ENCODE measurements at places on chromosomes 13 and 19. TPM values are rescaled to one million over a fixed set of nuclear protein-coding genes. Genes with fewer than 3 reads are reported as not detected.

The POLD1 gene
- total RNA-seq = 122 TPM

The F2RL3 gene
- 0.10 TPM for total RNA-seq

The OVOL3 gene
- not detected for total RNA-seq

The VSTM2B gene
- total RNA-seq = not detected

The DENND1C gene
- total RNA-seq = 0.54 TPM

The IGFL1 gene
- total RNA-seq = not detected

The TEX101 gene
- not detected for total RNA-seq

The KRTDAP gene
- 0.74 TPM for total RNA-seq

The UGGT2 gene
- total RNA-seq = 27.1 TPM

- H3K27me3 ChIP-seq = no peaks in the 10 kb centered on the region
- H3K36me3 ChIP-seq = peaks cover 4% of the 10 kb centered on the region
- H3K4me3 ChIP-seq = no peak overlapping the region
- DNase-seq = no peak
- peaks cover 6% of the 10 kb centered on the region for H3K4me1 ChIP-seq
- no peak overlapping the region for H3K27ac ChIP-seq
Observed at GRCh38 chr19:49887665-49888509, 8.8 kb downstream of the IL4I1 start.

DNA sequence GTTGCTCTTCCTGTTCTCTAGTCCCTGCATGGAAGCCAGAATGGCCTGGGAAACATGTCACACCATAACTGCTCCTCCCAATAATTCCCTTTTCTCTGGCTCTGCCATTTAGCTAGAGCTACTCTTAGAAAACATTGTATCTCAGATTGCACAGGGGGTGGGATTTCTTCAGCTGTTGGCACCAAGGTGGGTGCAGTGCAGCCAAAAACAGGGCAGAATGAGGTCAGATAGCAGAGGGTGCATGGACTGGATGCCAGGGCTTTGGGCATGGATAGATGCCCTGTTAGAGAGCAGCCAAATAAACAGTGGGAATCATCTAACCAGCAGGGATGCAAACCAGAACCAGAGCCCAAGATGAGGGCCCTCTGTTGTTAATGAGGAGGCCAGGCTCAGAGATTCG, 4.9 kb upstream of the AMER2 start:
- H3K27ac ChIP-seq = no peak overlapping the region
- peaks cover 19% of the 10 kb centered on the region for H3K27me3 ChIP-seq
- no peak overlapping the region for H3K4me3 ChIP-seq
- H3K36me3 ChIP-seq = no peaks in the 10 kb centered on the region
- H3K4me1 ChIP-seq = no peaks in the 10 kb centered on the region
- no peak for DNase-seq

- no peaks in the 10 kb centered on the region for H3K27me3 ChIP-seq
- H3K27ac ChIP-seq = no peak overlapping the region
- H3K4me3 ChIP-seq = no peak overlapping the region
- no peak for DNase-seq
Observed at GRCh38 chr19:28322945-28323344, 890.0 kb downstream of the UQCRFS1 start.

DNA sequence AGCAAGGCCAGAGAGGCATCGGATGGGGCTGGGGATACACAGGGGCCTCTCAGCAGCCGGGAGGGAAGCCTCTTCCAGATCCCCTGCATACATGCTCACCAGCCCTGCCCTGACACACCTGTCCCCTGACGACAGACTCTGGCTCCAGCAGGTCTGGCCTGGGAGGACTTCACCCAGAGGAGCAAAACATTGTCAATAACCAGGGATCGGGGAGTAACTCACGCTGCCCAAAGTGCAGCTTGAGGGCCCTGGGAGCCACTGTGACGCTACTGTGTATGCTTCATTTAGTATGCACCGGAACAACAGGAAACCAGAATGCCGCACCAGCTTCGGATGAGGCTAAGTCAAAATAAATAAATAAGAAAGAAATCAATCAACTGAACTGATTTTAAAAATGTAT, 12.4 kb upstream of the CD22 start:
- H3K36me3 ChIP-seq = no peaks in the 10 kb centered on the region
- H3K27ac ChIP-seq = no peak overlapping the region
- H3K4me3 ChIP-seq = no peak overlapping the region
- peaks cover 48% of the 10 kb centered on the region for H3K4me1 ChIP-seq

GRCh38 chr13:102773441-102774213, at the start of gene TEX30:
Gene TEX30 (minus strand): TSS chr13:102773786. CDS start chr13:102770026, 3,760 bp downstream.
- peak within 1 kb of the TSS; percentile 57 for H3K4me3 ChIP-seq
- H3K36me3 ChIP-seq = 0 out of 2 replicates have a peak, but pooled peaks cover 3% of the 10 kb centered on the region
- H3K27me3 ChIP-seq = no peaks in the 10 kb centered on the region
- peak; percentile 40 for DNase-seq

DNA sequence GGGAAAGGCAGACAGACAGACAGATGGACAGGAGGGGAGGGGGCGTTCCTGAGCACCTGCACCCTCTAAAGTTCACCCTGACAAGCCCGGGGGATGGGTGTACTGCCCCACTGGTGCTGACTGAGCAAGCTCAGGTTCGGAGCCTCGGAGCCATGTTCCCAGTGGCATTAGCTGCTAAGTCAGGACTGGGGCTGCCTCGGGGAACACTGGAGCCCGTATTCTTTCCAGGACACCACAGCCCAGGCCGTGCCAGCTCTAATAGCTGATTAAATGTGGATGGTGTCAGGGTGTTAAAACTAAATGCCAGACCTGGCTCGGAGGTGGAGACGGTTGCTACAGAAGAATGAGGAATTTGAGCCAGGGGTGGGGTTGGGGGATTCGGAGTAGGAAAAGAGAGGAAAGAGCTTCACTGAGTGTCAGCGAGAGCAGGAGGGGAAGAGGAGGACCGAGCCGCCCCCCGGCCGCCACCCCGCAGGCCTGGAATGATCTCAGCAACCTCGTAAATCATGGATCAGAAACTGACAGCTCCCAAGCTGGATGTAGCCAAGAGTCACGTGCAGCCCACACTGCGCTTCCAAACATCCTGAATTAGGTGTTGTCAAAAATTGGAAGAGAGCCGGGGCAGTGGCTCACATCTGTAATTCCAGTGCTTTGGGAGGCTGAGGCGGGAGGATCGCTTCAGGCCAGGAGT, 10.4 kb downstream of the MAP2K2 start:
- H3K4me3 ChIP-seq = no peak overlapping the region
- H3K4me1 ChIP-seq = no peaks in the 10 kb centered on the region
- no peak for DNase-seq
- peaks cover 22% of the 10 kb centered on the region for H3K36me3 ChIP-seq
- no peaks in the 10 kb centered on the region for H3K27me3 ChIP-seq

GRCh38 chr13:33932769-33933406, 114.9 kb downstream of the RFC3 start:
- no peak for DNase-seq
- no peaks in the 10 kb centered on the region for H3K36me3 ChIP-seq
- no peak overlapping the region for H3K4me3 ChIP-seq
- H3K4me1 ChIP-seq = peaks cover 6% of the 10 kb centered on the region

- no peak for DNase-seq
- H3K27me3 ChIP-seq = no peaks in the 10 kb centered on the region
- H3K36me3 ChIP-seq = peaks cover 15% of the 10 kb centered on the region
- no peaks in the 10 kb centered on the region for H3K4me1 ChIP-seq
- H3K4me3 ChIP-seq = no peak overlapping the region
- no peak overlapping the region for H3K27ac ChIP-seq
Observed at GRCh38 chr13:52026246-52026626, 1.7 kb downstream of the UTP14C start.

GRCh38 chr19:34118879-34119748, 53.2 kb upstream of the LSM14A start:
- H3K4me3 ChIP-seq = no peak overlapping the region
- H3K27me3 ChIP-seq = no peaks in the 10 kb centered on the region
- H3K4me1 ChIP-seq = no peaks in the 10 kb centered on the region
- H3K27ac ChIP-seq = no peak overlapping the region
- DNase-seq = no peak
- no peaks in the 10 kb centered on the region for H3K36me3 ChIP-seq

GRCh38 chr13:55091172-55091571, 2049.5 kb upstream of the PRR20A start:
- H3K27ac ChIP-seq = no peak overlapping the region
- no peaks in the 10 kb centered on the region for H3K27me3 ChIP-seq
- H3K4me1 ChIP-seq = no peaks in the 10 kb centered on the region
- no peaks in the 10 kb centered on the region for H3K36me3 ChIP-seq

DNA sequence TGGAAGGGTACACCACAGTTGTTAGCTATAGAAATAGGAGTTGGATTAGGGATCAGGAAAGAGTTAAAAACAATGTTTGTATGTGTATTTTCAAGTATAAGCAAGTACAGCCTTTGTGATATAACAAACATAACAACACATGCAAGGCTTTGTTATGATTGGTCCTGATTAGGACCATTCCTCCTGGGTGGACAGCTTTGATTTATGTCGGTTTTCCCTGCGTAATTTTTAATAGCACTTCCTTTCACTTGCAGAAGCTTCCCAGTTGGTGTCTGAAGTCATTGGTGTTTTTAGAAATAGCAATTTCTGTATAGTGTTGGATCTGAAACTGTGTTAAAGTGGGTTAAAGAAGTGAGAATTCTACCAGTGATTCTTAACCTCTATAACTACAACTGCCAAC, 10.0 kb downstream of the FNDC3A start:
- H3K27ac ChIP-seq = no peak overlapping the region
- H3K4me3 ChIP-seq = no peak overlapping the region
- no peak for DNase-seq
- no peaks in the 10 kb centered on the region for H3K27me3 ChIP-seq
- no peaks in the 10 kb centered on the region for H3K4me1 ChIP-seq

GRCh38 chr19:1673645-1674292, 21.4 kb upstream of the TCF3 start:
- H3K27me3 ChIP-seq = no peaks in the 10 kb centered on the region
- peaks cover 47% of the 10 kb centered on the region for H3K4me1 ChIP-seq
- H3K27ac ChIP-seq = peak overlapping the region; percentile 60
- no peaks in the 10 kb centered on the region for H3K36me3 ChIP-seq

DNA sequence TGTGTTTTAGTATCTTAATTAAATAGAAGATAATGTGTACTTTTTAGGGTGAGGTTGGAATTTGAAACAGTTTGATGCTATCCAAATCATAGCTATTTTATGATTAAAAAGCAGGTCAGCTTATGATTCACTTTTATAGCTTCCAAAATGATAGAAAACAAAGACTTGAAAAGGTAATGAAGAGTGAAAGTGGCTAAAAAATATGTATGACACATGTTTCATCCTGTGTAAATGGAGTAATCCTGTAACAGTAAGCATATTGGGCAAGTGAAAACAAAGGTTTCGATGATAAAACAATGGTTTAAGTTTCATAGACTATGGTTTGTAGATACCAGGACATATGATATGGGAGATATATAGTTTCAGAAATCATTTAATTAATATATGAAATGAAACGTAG, 456.2 kb downstream of the PCDH20 start:
- no peaks in the 10 kb centered on the region for H3K27me3 ChIP-seq
- no peak for DNase-seq
- H3K36me3 ChIP-seq = no peaks in the 10 kb centered on the region
- no peak overlapping the region for H3K27ac ChIP-seq
- H3K4me1 ChIP-seq = no peaks in the 10 kb centered on the region
- H3K4me3 ChIP-seq = no peak overlapping the region

DNA sequence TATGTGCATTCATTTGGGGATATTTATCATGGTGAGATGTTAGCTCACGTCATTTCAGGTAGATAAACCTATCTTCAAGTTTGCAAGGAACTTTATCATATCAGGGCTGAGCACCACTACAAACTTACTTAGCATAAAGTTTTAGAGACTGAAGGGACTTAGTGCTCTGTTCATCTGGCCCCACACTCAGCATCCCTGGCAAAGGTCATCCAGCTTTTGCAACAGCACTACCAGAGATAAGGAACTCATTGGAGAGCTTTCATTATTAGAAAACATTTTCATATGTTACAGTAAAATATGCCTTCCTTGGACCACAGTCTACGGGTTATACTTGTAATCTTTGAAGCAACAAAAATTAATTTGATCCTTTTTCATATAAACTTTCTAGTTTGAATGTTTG, 263.4 kb downstream of the POU4F1 start:
- no peak overlapping the region for H3K4me3 ChIP-seq
- no peaks in the 10 kb centered on the region for H3K27me3 ChIP-seq
- no peak overlapping the region for H3K27ac ChIP-seq
- H3K4me1 ChIP-seq = no peaks in the 10 kb centered on the region
- H3K36me3 ChIP-seq = no peaks in the 10 kb centered on the region

- H3K4me1 ChIP-seq = no peaks in the 10 kb centered on the region
- no peak overlapping the region for H3K4me3 ChIP-seq
- no peaks in the 10 kb centered on the region for H3K27me3 ChIP-seq
- no peak for DNase-seq
Observed at GRCh38 chr13:93270769-93271742, 44.4 kb downstream of the GPC6 start.

GRCh38 chr19:23996549-23996948, 81.9 kb downstream of the ZNF726 start:
- H3K4me3 ChIP-seq = no peak overlapping the region
- DNase-seq = peak; percentile 3
- no peaks in the 10 kb centered on the region for H3K27me3 ChIP-seq
- H3K4me1 ChIP-seq = no peaks in the 10 kb centered on the region
- no peak overlapping the region for H3K27ac ChIP-seq

- no peak overlapping the region for H3K27ac ChIP-seq
- no peak overlapping the region for H3K4me3 ChIP-seq
- H3K36me3 ChIP-seq = no peaks in the 10 kb centered on the region
Observed at GRCh38 chr13:80840316-80840976, 499.5 kb upstream of the SPRY2 start.

GRCh38 chr19:23531231-23531790, 136.0 kb upstream of the ZNF91 start:
- H3K27ac ChIP-seq = no peak overlapping the region
- H3K36me3 ChIP-seq = no peaks in the 10 kb centered on the region
- no peak for DNase-seq
- H3K27me3 ChIP-seq = no peaks in the 10 kb centered on the region

GRCh38 chr13:50531917-50532899, 311.3 kb downstream of the DLEU7 start:
- no peaks in the 10 kb centered on the region for H3K36me3 ChIP-seq
- H3K27me3 ChIP-seq = no peaks in the 10 kb centered on the region
- no peak overlapping the region for H3K27ac ChIP-seq
- no peak overlapping the region for H3K4me3 ChIP-seq
- H3K4me1 ChIP-seq = peaks cover 29% of the 10 kb centered on the region
- DNase-seq = peak; percentile 10

DNA sequence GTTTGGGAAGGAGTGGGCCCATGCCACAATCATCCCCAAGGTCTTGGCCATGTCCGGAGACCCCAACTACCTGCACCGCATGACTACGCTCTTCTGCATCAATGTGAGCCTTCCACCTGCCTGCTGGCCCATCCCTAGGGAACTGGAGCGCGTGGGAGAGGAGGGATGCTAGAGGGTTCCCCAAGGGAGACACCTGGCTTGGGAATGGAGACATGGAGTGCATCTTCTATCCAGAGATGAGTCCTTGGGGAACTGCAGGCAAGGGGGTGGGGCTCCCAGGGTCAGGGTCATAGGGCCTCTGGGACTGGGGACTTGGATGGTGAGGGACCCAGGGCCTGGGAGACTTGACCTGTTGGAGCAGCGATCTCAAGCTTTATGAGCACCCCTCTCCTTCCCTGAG, 31.2 kb downstream of the PPP2R1A start:
- no peaks in the 10 kb centered on the region for H3K4me1 ChIP-seq
- H3K4me3 ChIP-seq = no peak overlapping the region
- no peaks in the 10 kb centered on the region for H3K27me3 ChIP-seq

All from HCT116 (cell line).